ENCODE measurements at places on chromosomes 6 and 20.

- DNase-seq, result no peak
Measured at GRCh38 chr20:45867819-45868176, 10.4 kb downstream of the ZSWIM3 start.

DNA sequence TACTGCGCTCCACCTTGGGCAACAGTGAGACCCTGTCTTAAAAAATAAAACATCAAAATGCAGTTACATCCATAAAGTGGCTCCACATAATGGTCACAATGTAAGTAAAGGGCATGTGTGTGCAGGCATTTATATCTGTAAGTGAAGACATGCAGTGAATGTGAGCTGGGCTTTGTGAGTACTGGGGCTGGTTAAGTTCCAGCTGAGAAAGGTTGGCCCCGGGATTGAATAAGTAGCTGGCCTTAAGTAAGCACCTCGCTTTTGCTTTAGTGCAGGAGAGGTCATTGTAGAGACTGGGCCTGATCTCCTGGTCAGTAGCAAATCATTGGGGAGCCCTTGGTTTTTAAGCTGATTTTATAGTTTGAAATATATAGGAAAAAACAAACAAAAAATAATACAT, 8.0 kb downstream of the QKI start:
- DNase-seq, result no peak

GRCh38 chr6:167329014-167329413, 4.1 kb downstream of the TTLL2 start:
- DNase-seq, result no peak

DNA sequence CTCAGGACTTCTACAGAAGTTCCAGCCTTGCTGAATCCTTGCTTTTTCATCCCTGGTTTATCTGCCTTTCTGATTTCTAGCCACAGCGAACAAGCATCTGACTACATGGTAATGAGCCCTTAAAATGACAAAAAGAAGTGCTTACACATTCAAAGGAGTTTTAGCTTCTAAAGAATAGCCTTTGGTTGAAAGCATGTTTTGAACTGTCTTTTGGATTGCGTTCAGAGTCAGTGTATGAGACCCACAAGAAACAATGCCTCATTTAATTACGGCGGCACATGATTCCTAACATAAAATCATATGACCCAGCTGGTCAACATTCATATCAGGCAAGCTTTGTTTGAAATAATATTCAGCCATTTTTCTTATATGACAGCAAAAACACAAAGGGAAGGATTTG, 784.2 kb downstream of the KIF16B start:
- no peak for DNase-seq

DNA sequence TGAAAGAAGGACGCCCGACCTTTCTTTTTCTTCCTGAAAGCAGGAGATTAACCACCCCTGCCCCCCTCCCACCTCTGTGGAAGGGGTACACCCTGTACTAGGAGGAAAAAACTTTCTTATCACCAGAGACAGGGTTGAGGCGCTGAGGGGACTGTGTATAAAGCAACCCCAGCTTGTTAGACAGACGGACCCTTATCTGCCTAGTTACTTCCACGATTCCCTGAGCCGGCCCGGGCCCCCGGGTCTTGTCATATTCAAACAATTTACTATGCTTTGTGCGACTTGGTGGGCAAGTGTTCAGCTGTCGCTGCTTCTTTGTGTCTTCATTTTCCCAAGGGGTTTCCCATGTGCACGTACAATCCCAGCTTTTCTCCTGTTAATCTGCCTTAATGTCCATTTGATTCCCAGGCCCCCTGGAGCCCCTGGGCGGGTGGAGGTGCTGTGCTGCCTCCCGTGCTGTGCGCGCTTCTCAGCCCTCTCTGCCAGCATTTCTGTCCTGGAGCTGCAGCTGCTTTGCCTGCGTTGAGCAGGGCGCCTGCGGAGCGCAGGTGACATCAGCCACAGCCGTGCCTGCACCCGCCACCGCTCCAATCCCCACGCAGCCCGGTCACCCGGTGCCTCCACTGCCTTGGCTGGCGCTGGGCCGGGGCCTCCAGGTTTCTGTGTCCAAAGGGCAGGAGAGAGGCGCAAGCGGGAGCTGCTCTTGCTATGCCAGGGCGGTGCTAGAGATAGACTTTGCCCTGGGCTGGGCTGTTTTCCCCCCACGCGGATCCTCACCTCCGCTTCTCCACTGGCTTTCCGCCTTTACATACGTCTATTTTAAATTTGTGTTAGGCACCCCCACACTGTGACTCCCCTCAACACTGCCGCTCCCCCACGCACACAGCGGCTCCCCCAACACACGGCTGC, 96.2 kb downstream of the TTLL2 start:
- DNase-seq, result no peak

- no peak for DNase-seq
Measured at GRCh38 chr6:912871-913835, 220.2 kb upstream of the EXOC2 start.

DNA sequence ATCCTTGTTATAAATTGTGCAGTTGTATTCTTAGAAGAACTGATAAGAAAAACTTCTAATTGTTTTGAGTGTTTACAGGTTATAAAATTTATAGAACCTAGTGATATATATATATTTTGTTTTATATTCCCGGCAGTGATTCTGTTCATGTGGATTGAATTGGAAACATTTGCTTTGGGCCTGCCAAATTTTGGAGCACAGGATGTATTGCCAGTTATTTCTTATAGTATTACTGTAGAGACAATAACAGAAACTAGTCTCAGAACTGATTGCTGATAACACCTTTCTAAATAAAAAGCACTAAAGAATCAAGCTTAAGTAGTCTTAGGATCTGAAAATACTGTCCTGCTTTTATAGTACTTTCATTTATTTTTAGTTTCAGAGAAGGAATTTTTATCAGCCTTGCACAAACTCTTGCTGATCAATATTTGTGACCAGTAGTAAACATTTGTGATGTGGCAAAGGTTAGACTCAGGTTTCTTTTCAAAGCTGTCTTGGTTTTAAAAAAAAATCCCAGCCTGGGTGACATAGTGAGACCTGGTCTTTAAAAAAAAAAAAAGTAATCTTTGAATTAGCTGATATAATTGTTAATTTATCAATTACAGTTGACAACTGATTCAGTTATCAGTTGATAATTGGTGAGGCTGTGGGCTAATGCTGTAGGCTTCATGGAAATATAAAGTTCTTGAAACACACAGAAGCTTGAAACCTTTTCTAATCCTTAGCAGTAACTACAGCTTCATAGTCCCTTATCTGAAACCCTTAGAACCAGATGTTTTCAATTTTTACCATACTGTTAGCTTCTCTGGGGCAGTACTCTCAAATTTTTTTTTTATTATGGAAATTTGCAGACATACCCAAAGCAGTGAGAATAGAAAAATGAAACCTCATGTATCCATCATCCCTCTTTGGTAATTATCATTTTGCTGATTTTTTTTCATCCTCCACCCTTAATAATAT, 42.4 kb downstream of the RNGTT start:
- DNase-seq, result no peak

DNA sequence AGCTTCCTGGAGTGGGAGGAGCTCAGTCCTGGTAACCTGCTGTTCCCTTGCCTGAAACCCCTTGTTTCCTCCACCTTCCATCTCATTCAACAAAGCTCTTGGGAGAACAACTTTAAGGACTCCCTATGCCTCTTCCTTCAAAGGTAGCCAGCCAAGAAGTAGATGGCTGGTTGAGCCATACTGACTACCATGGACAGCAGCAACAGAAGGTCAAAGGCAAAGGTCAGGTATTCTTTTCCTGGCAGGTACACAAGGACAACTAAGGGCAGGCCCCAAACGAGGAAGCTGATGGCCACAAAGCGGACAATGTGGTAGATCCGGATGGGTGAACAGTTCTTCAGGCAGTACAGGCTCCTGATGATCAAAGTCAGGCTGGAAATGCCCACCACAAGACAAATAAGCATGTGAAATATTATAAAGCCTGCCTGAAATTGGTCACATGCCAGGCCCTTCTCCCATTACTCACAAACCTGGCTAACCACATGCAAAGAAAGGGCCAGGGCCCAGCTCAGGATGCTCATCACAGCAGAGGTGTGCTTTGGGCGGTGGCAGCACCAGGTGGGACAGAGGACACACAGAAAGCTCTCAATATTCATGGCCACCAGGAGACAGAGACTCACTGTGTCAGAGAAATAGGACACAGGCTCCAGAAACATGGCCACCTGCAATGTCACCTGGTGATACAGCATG, 21.7 kb downstream of the UBD start:
- DNase-seq, result no peak

GRCh38 chr20:62795023-62795761, 1.1 kb upstream of the MRGBP start:
- DNase-seq, result peak; percentile 85

GRCh38 chr6:136539967-136540652, 10.1 kb downstream of the MAP7 start:
- DNase-seq, result no peak

GRCh38 chr20:59181936-59182335, 18.3 kb downstream of the ZNF831 start:
- no peak for DNase-seq

DNA sequence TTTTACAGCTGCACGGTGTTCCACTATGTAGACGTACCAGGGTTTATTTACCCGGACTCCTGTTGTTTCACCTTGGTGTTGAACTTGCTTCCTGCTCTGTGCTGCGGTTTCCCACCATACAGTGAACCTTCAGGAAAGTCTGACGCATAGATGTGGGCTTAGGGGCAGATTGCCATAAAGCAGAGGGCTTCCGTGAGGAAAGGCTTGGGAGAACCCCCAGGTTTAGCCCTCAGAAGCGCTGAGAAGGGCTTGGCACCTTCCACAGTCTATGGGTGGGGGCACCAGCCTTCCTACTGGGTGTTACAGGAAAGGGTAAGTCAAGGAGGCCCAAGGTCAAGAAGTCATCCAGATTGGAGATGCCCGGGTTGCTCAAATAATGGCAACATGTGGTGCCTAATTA, 19.2 kb upstream of the MRPS18A start:
- DNase-seq, result no peak

- peak; percentile 54 for DNase-seq
Measured at GRCh38 chr6:25007269-25007699, 71.5 kb upstream of the RIPOR2 start.

- no peak for DNase-seq
Measured at GRCh38 chr20:47316776-47317126, 39.7 kb downstream of the ZMYND8 start.

DNA sequence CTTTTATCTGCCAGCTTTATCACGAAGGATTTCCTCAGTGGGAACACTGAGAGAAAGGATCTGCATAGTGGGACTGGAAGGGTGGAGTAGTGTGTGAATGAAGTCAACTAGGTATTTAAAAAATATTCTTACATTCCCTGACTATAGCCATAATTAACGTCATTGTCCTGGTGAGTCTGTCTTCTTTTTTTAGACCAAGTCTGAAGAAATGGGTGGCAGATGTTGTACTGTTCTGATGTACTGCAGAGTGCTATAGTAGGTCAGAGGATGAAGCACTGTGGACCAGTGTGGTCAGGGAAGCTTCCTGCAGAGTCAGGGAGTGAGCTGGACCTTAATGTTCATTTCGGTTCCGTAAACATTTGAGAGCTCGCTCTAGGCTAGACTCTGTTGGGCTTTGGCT, 11.9 kb downstream of the TULP4 start:
- DNase-seq, result no peak

GRCh38 chr6:125191916-125192609, 38.5 kb downstream of the TPD52L1 start:
- DNase-seq, result peak; percentile 51

DNA sequence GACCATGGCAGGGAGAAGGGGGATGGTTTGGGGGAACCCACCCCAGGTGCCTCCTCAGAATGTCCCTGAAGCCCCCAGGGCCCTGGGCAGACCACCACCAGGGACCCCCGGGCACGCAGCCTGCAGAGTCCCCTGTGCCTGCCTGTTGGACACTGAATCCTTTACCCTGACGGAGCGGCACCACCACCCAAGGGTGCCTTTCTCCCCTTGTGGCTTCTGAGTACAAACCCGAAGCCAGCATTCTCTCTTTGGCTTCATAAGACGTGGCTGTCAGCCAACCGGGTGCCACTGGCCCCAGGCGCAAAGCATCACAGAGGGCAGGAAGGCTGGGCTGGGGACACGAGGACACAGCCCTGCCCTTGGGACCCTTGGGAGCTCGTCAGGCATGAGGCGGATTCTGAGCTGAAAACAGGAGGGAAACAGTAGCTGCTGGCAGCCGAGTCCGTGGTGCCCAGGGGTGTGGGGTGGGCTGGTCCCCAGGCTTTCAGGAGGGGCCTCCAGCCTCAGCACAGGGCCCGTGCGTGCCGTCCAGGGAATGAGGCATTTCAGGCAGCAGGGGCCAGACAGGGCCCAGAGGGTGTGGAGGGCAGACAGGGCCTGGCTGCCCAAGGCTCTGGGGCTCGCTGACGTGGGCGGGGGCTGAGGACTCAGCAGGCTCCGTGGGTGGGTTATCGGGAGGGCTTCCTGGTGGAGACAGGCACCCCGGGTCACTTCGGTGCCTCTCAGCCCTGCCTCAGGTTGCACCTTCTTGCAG, 3.5 kb downstream of the COL9A3 start:
- no peak for DNase-seq

- DNase-seq, result no peak
Measured at GRCh38 chr6:13338038-13338437, 9.7 kb upstream of the TBC1D7 start.

- DNase-seq, result no peak
Measured at GRCh38 chr6:7121700-7122241, 14.0 kb downstream of the RREB1 start.

DNA sequence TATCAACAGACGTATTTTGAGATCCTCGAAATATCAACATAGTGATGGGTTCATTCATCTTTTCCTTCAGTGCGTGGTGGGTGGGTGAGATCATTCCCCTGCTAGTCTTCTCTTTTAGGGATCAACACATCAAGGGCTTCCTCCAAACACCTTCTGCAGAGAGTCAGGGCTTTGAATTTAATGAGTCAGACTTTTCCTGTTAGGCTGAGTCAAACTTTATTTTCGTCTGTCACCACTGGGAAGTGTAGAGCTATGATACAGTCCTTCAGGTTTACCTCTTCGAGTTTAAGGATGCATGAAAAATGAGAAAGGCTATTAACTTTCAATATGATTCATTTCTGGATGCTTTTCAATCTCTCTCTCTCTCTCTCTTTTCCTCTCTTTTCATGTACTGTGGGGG, 189.1 kb downstream of the BMP2 start:
- DNase-seq, result no peak

DNA sequence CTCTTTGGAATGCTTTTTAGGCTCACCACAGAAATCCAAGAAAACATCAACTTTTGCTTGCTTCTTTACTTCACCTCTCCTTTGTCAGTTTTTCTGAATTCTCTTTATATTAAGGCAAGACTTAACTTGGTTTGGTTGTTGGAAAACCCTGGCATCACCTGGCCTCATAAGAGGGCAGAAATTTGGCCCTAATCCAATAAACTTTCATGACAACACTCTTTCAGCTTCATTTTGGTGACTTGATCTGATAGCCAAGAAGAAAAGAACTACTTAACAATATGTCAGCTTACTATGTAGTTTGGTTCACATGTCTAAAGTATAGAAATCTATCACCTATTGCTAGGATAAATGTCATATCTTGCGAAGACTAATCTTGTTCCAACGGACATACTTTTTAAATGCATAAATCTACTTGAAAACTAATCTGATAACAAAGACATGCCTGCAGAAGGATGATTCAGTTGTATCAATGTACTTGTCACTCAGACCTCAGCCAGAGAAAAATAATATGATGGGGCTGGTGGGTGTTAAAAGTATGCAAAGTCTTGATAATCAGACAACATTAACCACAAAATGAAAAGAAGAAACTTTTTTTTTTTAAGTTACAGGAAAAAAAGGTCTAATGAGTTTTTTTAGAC, 19.3 kb upstream of the HBS1L start:
- DNase-seq, result no peak
